Activated naive CD4-positive, alpha-beta T cell treated with Interleukin-2 at 50 U/mL for 16 hours (primary cell): ENCODE measurements at places on chromosomes 16 and 17.

- DNase-seq: no peak
These were observed 449.0 kb upstream of the CDH5 start for GRCh38 chr16:65917466-65917865.

GRCh38 chr17:50133769-50134099, 3.8 kb upstream of the SAMD14 start:
- DNase-seq: no peak

DNA sequence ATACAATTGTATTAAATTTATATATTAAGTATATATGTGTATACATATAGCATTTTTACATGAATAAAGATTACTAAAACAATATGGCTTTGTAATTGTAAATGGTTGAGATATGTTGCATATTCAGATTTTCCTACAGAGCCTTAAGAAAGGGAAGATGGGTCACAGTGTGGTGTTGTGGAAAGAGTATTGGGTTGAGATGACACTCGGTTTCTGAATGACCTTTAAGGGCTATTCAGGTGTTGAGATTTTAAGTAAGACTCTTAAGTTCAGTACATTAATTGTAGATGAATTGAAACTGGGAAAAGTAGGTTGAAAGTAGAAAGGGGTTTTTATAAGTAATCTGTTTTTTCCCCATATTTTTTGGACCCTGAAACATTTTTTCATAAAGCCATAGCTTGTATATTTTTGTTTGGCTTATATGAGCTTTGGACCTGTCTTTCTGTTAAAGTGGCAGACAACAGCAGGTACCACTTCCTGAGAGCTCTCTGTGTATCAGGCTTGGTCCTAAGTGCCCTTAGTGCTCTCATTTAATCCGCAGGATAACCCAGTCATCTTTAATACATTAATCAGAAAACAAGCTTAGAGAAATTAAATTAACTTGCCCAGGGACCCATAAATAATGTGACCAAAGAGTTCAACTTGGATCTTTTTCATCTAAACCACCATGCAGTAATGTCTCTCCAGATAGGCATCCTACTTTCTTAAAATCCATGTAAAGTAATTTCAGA, 48.5 kb upstream of the MRC2 start:
- DNase-seq: no peak

DNA sequence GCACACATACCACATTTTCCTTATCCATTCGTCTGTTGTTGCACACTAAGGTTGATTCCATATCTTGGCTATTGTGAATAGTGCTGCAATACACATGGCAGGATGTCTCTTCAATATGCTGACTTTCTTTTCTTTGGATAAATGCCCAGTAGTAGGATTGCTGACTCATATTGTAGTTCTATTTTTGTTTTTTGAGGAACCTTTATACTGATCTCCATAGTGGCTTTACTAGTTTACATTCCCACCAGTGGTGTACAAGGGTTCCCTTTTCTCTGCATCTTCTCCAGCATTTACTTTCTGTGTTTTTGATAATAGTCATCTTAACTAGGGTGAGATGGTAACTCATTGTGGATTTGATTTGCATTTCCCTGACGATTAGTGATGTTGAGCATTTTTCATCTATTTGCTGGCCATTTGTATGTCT, 118.1 kb downstream of the STXBP4 start:
- DNase-seq: no peak

- no peak for DNase-seq
These were observed 12.7 kb downstream of the SEC14L1 start for GRCh38 chr17:77153472-77153871.

- no peak for DNase-seq
These were observed 28.8 kb upstream of the ABCC11 start for GRCh38 chr16:48276102-48276501.

DNA sequence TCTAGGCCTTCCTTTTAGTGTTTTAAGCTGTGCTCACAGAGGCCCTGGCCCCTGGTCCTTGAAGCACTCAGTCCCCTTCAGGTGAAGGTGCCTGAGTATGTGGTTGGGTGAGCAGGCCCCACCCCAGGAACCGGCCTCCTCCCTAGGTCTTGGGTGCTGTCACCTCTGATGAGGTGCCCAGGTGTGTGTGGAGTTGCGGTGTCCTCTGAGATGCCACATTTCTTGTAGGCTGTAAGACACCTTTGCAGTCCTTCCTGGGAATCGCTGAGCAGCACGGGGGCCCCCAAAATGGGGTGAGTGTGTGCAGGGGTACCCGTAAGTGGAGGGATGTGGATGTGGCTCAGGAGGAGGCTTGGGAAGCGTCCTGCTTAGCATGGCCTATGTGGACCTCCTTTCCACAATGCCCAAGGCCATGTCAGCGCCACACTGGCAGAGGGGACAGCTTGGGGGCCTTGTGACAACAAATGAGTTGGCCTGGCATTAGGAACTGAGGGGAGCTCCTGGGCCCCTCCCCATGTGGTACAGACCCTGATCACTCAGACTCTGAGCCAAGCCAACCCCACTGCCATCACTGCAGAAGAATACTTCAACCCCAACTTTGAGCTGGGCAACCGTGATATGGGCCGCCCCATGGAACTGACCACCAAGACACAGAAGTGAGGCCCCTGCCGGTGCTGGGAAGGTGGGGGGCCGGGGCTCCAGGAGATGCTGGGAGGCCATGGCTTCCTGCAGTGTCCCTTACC, 11.2 kb downstream of the CORO6 start:
- DNase-seq: no peak

DNA sequence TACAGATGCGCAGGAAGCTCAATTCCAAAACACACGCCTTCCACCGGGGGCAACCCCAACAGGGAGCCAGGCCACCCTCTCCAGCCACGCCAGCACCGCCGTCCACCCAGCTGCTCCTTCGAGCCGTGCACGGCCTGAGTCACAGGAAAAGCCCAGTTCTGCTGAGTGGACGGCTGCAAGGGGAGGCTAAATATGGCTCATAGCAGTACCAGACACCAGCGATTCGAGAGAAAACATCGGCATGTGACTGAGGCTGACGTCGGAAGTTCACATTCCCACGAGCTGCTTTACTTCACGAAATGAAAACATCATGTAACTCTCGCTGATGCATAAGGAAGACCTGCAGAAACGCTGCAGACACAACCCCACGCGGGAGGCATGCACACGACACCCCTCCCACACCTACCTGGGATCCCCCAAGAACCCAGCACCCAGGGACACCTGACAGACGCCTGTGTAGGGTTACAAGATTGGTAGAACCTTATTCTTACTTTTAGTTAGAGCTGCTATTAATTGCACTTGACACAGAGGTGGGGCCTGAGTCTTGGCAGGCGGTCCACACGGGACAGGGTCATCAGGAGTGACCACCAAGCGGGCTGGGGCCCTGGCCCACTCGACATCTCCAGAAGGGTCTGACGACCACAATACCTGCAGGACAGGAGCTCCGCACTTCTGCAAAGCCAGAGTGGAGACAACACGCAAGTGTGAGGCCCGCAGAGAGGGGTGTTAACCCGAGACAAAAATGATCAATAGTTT, 116.8 kb downstream of the ANKRD11 start:
- no peak for DNase-seq

DNA sequence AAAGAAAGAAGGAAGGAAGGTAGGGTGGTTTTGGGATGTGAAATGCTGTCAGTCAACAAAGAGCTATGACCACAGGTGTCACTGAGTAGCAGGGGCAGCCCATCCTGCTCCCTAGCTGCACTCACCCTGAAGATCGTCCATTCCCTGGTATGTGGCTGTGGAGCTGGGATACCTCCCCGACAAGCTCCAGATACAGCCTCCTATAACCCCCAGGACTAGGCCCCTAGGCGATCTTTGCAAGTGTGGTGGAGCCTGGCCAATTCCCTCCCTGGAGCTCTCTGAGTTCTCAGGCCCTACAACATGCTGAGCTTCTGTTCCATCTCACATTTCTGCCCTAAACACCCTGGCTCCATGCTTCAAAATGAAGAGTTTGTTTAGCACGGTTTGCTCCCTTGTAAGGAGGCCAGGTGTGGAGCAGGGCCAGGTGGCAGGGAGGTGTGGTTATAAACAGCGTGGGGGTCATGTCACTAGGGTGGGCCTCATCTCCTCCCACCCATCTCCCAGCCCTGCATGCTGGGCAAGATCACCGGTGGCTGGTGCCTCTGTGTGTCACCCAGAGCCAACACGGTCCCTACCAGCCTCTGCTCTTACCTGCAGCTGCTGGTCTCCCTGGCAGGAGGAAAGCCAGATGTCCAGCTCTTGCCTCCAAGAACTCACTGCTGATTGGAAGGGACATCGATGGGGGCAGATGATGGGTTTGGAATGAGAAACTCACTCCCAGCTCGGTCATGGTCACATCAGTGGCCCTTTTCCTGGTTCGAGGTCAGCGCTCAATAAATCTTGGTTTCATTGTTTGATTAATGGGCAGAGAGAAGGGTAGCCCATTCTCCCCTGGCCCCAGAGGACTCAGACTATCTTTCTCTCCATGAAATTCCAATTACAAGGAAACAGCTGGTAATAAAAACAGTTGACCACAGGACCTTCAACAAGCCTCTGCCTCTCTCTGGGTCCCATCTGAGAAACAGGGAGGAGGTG, 511.0 kb upstream of the CDH5 start:
- DNase-seq: no peak

DNA sequence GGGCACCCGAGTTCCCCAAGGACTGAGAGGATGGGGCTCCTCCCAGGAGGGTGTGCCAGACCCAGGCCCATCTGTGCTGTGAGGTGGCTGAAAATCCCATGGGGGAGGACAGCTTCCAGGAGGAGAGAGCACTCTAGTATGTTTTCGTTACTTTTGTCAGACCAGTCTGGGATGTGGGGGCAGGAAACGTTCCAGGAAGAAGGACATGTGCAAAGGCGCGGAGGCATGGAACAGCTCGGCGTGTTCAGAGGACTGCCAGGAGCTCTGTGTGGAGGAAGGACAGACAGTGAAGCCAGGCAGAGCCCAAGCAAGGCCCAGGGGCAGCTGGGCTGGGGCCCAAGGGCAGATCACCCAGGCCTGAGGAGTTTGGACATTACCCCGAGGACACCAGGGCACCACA, 7.0 kb downstream of the CA4 start:
- no peak for DNase-seq

DNA sequence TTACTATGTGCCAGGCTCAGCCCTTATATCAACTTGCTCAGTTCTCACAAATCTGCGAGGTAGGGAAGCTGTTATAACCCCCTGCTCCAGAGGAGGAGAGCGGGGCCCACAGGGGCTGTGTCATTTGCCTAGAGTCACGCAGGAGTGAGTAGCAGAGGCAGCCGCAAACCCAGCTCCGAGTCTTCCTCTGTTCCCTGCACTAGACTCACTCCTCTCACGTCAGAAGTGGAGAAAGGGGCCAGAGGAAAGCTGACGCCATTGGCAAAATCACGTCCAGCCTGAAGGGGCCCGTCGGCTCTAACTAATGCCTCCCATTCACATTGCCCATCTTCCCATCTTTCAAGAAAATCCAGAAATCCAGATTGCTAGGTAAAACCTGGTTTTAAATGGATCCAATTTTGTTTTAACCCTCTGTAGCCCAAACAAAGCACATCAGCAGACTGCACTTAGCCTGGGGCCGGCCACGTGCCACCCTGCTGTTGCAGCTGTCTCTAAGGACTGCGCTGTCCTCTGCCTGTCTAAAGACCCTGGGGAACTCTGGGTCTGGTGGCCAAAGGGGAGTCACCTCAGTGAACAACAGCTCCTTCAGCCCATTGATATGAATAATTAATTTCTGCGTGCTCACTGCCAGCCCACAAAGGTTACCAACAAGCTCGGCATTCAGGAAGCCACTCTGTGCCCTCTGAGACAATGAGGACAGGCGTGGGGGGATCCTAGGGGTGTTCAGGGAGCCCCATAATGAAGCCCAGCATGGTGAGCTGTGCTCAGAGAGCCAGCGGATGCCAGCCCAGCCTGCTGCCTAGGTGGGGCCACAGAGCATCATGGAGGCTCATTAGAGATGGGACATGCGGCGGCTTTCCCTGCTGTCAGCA, 36.7 kb upstream of the ABR start:
- DNase-seq: no peak

DNA sequence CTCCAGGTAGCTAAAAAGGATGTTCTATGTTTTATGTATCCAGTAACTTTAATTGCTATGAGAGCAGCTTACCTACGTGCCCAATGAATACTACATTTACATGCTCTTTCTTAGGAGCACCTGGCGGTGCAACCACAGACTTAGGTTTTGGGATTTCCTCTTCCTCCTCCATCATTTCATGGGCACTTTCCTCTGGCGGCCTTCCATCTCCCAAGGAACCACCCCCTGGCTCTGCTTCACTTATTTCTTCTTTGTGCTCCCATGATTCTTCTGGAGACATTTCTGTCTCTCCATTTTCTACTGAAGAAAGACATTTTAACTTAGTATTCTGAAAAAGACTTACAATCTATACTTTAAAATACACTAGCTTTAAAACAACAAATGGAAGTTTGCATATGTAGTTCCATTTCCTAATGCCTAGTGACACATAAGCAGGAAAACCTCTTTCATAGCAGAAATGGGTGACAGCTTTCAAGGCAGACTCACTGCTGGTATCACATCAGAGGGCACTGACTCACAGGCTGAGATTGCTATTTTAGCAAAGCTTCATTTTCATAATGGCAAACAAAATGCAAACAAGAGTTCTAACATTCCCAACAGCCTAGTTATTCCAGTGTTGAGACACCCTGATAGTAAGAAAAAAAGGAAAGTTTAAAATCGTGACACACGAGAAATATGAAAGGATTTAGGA, 19.1 kb downstream of the GSPT1 start:
- DNase-seq: no peak

GRCh38 chr17:48587276-48588073, 2.6 kb downstream of the HOXB3 start:
- DNase-seq: no peak

DNA sequence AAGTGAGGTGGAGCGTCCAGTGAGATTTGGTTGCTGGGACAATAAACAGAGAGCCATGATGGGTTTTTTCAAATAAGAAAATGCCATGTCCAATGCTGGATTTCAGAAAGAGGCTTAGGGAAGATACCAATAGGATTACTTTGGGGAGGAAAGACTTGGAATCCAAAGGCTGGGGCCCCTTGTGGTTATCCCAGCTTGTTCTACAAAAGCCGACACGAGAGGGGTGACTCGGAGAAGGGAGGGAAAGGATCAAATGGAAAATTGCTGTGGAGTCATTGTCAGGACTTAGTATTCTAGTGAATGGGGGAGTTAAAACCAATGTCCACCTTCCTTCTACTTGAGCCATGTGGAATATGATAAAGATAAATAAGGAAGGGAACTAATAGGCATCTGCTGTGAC, 305.5 kb downstream of the SOX9 start:
- DNase-seq: no peak

DNA sequence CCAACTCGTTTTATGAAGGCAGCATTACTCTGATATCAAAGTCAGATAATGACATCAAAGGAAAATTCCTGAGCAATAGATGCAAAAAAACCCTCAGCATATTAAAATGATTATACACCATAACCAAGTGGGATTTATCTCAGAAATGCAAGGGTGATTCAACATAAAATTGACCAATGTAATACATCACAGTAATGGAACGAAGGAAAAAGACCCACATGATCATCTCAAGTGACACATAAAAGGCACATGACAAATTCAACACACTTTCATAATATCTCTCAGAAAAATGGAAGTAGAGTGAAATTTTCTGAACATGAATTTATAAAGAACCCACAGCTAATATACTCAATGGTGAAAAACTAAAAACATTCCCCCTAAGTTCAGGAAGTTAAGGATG, 118.8 kb downstream of the ITFG1 start:
- DNase-seq: no peak
